CD4-positive, alpha-beta T cell (primary cell): ENCODE measurements at places on chromosomes 11 and 22.

DNA sequence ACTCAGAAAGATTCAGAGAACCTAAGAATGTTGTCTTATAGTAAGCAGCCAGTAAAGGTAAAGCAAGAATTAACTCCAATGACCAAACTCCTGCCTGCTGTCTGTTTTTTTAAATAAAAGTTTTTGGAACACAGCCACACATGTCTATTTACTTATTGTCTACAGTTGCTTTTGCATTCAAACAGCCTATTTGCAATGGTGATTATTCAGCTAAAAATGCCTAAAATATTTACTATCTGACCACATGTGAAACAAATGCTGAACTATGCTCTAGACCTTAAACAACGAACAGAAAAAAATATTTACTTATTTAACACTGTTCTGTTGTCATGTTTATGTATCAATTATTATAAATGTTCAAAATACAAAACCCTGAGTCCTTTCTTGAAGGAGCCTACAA lies 1246.6 kb downstream of the FAM181B start:
- no peak for DNase-seq
- no peak overlapping the region for H3K4me3 ChIP-seq
- no peaks in the 10 kb centered on the region for H3K4me1 ChIP-seq
- H3K27ac ChIP-seq = no peak overlapping the region

GRCh38 chr11:44949160-44950030 lies 1.3 kb downstream of the TP53I11 start:
- H3K27ac ChIP-seq = no peak overlapping the region
- H3K27me3 ChIP-seq = no peaks in the 10 kb centered on the region
- H3K4me1 ChIP-seq = peaks cover 22% of the 10 kb centered on the region
- peak overlapping the region; percentile 71 for H3K4me3 ChIP-seq
- H3K36me3 ChIP-seq = no peaks in the 10 kb centered on the region
- no peak for DNase-seq

DNA sequence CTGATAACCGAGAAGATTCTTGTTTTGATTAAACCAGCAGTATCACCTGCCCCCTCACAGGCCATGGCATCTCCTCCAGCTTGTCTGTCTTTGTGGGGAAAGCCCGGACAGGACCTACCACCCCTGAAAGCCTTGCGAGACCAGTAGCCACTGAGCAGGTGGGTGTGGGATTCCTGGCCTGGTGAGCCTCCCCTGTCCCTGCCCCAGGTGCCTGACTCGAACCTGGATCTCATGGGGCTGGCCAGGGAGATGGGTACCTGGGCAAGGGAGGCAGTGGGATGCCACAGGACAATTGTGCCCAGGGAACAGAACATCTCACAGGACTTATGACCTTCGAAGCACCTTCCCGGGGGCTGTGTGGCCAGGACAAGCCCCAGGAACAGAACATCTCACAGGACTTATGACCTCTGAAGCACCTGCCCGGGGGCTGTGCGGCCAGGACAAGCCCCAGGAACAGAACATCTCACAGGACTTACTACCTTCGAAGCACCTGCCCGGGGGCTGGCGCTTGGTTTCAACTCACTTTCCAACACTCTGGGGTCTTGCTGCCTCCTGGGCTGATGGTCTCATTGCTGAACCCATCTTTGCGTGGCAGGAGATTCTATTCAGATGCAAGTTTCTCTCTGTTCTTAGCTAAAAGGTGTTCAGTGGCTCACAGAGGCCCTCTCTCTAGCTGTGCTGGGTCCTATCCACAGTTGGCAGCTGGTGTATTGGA lies 854.5 kb downstream of the BRD1 start:
- H3K27ac ChIP-seq = no peak overlapping the region
- no peak for DNase-seq
- no peaks in the 10 kb centered on the region for H3K36me3 ChIP-seq
- H3K4me3 ChIP-seq = no peak overlapping the region
- peaks cover 4% of the 10 kb centered on the region for H3K27me3 ChIP-seq
- no peaks in the 10 kb centered on the region for H3K4me1 ChIP-seq

- H3K4me1 ChIP-seq = no peaks in the 10 kb centered on the region
- no peaks in the 10 kb centered on the region for H3K27me3 ChIP-seq
- no peak overlapping the region for H3K4me3 ChIP-seq
- DNase-seq = no peak
- no peak overlapping the region for H3K27ac ChIP-seq
Measured at GRCh38 chr11:121035780-121036179, 11.9 kb downstream of the TBCEL start.

DNA sequence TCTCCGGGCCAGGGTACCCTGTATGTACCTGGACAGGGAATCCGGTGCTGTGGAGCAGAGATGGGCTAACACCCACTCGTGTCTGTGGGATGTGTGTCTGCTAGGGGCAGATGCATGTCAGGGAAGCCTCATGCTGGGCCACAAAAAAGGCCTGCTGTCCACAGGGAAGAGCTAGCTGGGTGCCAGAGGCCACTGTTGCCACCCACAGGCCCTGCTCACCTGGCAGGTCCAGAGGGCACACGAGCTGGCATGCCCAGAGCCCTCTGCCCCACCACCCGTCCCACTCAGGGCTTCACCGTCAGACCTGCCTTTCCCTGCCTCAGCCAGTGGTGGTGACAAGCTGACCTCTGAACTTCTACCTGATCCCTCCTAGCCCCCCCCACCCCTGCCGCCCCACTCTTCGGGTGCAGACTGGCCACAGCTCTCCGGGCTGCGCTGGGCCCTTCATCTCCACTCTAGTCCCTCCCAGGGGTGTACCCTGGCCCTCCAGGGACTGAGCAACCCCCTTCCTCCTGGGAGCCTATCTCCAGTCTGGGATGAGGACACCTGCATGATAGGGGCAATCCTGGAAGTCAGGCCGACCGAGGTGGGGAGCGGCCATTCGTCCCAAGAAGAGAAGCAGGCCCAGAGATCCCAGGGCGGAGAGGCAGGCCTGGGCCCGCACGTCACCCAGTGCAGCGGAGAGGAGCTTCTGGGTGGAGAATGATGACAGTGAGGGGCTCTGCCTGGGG lies 1.4 kb downstream of the SLC25A22 start:
- H3K36me3 ChIP-seq = peaks cover 37% of the 10 kb centered on the region
- no peak for DNase-seq
- H3K27me3 ChIP-seq = no peaks in the 10 kb centered on the region
- H3K4me1 ChIP-seq = peaks cover 48% of the 10 kb centered on the region
- peak overlapping the region; percentile 89 for H3K4me3 ChIP-seq

GRCh38 chr11:75588051-75588481 lies 26.0 kb downstream of the SERPINH1 start:
- no peak for DNase-seq
- peaks cover 18% of the 10 kb centered on the region for H3K4me1 ChIP-seq
- H3K27ac ChIP-seq = no peak overlapping the region
- no peak overlapping the region for H3K4me3 ChIP-seq

DNA sequence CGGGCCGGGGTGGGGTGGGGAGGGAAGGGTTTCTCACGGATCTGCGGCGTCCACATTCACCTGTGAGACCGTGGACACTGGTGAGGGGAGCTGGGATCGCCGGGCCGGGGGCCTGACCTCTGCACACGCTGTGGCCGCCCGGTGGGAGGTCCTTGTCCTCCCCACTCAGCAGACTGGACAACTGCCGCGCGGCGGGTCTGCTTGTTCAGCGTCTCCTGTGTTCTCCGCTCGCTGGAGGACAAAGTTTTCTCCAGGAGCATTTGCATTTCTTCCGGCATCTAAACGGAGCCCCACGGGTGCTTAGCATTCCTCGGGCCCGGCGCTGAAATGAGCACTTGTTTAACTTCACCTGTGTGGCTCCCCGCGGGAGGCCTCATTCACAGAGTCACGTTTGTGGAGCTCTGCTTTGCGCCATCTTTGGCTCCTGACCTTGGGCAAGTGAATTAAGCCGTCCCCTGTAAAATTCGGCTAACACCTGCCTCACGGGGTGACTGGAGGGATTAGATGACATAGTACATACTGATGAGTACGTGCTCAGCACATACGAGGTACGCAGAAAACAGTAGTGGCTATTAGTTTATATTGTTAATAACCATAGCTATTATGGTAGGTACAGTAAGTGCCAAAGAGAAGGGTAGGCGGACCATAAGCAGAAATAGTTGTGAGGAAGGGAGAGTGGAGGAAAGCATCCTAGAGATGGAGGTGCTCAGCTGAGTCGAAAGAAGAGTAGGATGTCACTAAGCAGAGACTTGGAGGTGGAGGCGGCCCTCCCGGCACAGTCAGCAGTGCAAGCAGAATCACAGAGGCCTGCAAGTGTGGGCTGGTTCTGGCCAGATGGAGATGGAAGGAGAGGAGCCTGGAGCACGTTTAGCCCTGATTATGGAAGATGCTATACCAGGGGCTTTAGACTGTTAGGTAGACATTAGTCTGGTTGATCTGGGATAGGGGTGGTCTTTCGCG lies 885 bp downstream of the TRMU start:
- H3K27me3 ChIP-seq = no peaks in the 10 kb centered on the region
- H3K4me1 ChIP-seq = peaks cover 20% of the 10 kb centered on the region
- peak overlapping the region; percentile 91 for H3K4me3 ChIP-seq
- peaks cover 37% of the 10 kb centered on the region for H3K36me3 ChIP-seq

DNA sequence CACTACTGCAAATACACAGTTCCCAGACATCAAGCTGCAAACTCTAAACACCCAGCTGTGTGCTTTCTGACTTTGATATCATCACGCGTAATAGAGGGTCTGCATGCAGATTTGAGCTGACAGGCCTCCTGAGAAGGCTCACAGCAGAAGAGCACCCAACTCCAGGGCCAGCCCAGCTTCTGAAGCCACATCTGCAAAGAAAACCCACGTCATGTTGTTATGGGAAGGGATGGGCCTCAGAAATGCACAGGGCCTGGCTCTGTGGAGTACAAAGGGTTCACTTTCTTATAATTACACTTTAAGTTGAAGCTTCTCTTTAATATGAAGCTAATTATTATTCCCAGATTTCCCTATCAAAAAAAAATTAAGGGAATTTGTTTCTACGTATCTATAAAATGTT lies 927.9 kb downstream of the NTM start:
- DNase-seq = no peak
- H3K36me3 ChIP-seq = no peaks in the 10 kb centered on the region
- H3K4me3 ChIP-seq = no peak overlapping the region
- H3K27me3 ChIP-seq = no peaks in the 10 kb centered on the region
- no peaks in the 10 kb centered on the region for H3K4me1 ChIP-seq

- DNase-seq = no peak
- peaks cover 73% of the 10 kb centered on the region for H3K36me3 ChIP-seq
- no peak overlapping the region for H3K27ac ChIP-seq
- no peak overlapping the region for H3K4me3 ChIP-seq
- H3K4me1 ChIP-seq = peaks cover 49% of the 10 kb centered on the region
- H3K27me3 ChIP-seq = no peaks in the 10 kb centered on the region
Measured at GRCh38 chr22:20112623-20113511, 3.0 kb upstream of the RANBP1 start.

- no peaks in the 10 kb centered on the region for H3K36me3 ChIP-seq
- peaks cover 28% of the 10 kb centered on the region for H3K4me1 ChIP-seq
- H3K27me3 ChIP-seq = no peaks in the 10 kb centered on the region
- H3K27ac ChIP-seq = no peak overlapping the region
- H3K4me3 ChIP-seq = no peak overlapping the region
Measured at GRCh38 chr22:19871023-19871844, 16.6 kb upstream of the GNB1L start.

DNA sequence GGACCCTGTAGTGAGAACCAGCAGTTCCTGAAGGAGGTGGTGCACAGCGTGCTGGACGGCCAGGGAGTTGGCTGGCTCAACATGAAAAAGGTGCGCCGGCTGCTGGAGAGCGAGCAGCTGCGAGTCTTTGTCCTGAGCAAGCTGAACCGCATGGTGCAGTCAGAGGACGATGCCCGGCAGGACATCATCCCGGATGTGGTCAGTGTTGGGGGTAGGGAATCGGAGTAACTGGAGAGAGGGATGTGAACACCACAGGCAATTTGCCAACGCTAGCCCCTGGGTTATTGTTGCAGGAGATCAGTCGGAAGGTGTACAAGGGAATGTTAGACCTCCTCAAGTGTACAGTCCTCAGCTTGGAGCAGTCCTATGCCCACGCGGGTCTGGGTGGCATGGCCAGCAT lies 19.9 kb downstream of the MADD start:
- peaks cover 84% of the 10 kb centered on the region for H3K36me3 ChIP-seq
- no peaks in the 10 kb centered on the region for H3K27me3 ChIP-seq
- H3K27ac ChIP-seq = no peak overlapping the region
- DNase-seq = no peak
- H3K4me1 ChIP-seq = no peaks in the 10 kb centered on the region

DNA sequence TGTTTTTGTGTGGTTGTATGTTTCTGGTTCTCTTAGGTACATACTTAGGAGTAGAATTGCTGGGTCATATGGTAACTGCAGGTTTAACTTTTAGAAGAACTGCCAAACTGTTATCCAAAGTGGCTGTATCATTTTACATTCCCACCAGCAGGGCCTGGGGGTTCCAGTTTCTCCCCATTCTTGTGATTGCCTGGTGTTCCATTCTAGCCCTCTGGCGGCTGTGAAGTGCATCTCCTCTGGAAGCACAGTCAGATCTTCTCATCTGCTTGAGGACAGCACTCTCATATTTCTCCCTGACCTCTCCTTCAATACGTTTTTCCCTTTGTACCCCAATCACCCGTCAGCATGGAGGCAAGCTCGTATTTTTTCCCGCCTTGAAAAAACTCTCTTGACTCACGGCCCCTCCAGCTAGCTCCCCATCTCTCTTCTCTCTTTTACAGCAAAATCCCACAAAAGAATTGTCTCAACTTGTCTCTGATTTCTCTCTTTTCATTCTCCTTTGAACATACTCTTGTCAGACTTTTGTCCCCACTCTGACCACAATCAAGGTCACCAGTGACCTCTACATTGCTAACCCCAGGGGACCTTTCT lies 56.8 kb upstream of the THY1 start:
- H3K27me3 ChIP-seq = no peaks in the 10 kb centered on the region
- no peak overlapping the region for H3K4me3 ChIP-seq
- peaks cover 3% of the 10 kb centered on the region for H3K4me1 ChIP-seq
- H3K27ac ChIP-seq = no peak overlapping the region

DNA sequence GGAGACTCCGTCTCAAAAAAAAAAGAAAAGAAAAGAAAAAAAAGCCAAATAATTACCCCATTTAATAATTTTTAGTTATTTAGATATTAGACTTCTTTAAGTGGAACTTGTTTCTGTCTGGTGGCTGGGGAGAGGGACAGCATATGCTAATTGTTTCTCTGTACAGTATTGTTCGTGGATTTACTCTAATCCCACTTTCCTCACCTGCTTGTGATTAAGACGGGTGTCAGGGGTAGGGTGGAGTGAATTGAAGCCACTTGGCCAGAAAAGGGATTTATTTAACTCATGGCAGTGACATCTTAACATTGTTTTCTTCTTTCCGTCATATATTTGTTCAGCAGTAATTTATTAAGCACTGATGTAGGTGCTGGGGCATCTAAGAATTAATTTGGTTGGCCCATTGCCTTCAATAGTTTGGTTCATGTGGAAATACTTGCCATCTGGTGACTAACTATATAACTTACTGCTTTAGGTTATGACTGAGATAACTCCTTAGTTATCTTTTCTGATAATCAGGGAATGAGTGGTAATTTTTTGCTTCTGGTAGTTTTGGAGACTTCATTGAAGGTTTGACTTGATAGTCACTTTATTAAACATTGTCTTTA lies 4.6 kb downstream of the TNRC6B start:
- H3K27me3 ChIP-seq = no peaks in the 10 kb centered on the region
- peaks cover 62% of the 10 kb centered on the region for H3K4me1 ChIP-seq
- H3K36me3 ChIP-seq = peaks cover 6% of the 10 kb centered on the region
- no peak for DNase-seq
- H3K4me3 ChIP-seq = no peak overlapping the region
- peak overlapping the region; percentile 37 for H3K27ac ChIP-seq

- H3K36me3 ChIP-seq = no peaks in the 10 kb centered on the region
- peak overlapping the region; percentile 91 for H3K27ac ChIP-seq
- peak; percentile 50 for DNase-seq
- peak overlapping the region; percentile 7 for H3K4me3 ChIP-seq
Measured at GRCh38 chr22:25061605-25062376, 109.3 kb downstream of the KIAA1671 start.

GRCh38 chr22:23282089-23282501 lies 101.8 kb downstream of the BCR start:
- no peak overlapping the region for H3K4me3 ChIP-seq
- peaks cover 63% of the 10 kb centered on the region for H3K36me3 ChIP-seq
- H3K4me1 ChIP-seq = peaks cover 21% of the 10 kb centered on the region
- no peak overlapping the region for H3K27ac ChIP-seq
